Memory B cell (primary cell): ENCODE measurements at places on chromosomes 3 and 15.

GRCh38 chr15:87591582-87591981, 665.0 kb downstream of the NTRK3 start:
- DNase-seq: no peak

DNA sequence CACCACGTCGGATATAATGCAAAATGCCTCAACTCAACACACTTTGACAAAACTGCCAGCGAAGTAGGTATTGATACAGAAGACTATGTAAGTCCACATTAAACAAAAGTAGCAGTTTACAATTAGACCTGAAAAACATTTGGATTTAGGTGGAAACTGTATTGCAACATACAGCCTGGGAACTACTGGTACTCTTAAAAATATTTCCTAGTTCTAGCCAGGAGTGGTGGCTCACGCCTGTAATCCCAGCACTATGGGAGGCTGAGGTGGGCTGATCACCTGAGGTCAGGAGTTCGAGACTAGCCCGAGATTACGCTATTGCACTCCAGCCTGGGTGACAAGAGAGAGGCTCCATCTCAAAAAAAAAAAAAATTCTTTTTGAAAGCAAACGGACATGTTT, 246.2 kb downstream of the ZBTB20 start:
- DNase-seq: no peak

- no peak for DNase-seq
Measured at GRCh38 chr3:47870156-47870555, 67.2 kb downstream of the DHX30 start.

DNA sequence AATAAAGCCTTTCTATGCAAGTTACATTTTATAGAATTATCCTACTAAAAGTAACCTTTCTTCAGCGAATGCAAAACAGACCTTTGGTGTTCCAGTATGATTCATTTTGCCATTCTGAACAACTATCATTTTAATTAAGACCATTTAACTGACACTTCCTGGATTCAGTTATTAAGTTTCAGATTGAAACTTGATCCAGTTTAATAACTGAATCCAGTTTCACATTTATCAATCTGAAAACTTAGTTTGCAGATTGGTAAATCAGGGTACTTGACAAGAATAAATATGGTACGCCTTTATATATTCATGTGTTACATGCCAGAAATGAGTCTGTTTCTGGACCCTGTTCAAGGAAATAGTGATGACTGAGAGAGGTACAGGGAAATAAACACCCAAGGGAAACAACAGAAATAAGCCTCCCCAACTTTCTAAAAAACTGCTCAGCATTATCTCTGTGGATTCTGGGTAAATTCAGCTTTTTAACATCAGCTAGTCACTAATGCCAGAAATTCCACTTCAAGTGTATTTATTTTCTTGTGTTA, 23.3 kb upstream of the NFKBIZ start:
- DNase-seq: no peak

GRCh38 chr3:189632242-189632641, 1.1 kb downstream of the TP63 start:
- DNase-seq: no peak

- no peak for DNase-seq
Measured at GRCh38 chr3:50696276-50696675, 21.5 kb downstream of the DOCK3 start.

DNA sequence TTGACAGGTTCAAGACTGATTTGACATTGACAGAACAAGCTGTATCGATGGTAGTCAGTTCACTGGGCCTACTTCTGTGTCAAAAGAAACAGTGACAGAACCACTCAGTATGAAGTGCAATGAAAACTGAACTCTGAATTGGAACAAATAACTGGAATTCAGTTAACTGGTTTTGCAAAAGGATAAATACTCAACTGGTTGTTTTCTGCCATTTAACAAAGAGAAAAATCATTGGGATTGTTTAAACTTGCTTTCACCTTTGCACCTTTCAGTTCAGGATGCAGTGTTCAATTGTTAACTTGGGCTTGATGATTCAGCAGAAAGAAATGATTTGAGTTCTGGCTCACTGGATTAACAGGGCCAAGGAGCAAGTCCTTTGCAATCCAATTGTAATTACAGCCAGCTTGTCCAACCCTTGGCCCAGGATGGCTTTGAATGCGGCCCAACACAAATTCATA, 4.9 kb downstream of the BTD start:
- DNase-seq: no peak

DNA sequence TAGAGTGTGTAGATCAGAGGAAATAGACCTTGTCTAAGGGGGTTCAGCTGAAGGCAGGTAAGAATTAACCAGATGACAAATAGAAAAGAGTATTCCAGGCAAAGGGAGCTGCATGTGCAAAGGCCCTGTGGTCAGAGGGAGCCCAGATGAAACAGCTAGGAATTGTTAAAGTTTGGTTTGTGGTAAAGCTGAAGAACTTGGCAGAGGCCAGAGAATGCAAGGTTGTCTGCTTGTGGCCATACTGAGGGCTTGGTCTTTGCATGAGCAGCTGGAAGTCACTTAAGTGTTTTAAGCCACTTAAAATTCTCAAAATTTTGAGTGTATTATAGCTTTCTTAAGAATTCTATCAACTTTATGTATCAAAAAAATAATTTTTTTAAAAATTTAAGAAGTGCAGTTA, 116.5 kb downstream of the NEK10 start:
- DNase-seq: no peak

GRCh38 chr15:84734794-84735479, 13.5 kb upstream of the ZNF592 start:
- DNase-seq: peak; percentile 65

DNA sequence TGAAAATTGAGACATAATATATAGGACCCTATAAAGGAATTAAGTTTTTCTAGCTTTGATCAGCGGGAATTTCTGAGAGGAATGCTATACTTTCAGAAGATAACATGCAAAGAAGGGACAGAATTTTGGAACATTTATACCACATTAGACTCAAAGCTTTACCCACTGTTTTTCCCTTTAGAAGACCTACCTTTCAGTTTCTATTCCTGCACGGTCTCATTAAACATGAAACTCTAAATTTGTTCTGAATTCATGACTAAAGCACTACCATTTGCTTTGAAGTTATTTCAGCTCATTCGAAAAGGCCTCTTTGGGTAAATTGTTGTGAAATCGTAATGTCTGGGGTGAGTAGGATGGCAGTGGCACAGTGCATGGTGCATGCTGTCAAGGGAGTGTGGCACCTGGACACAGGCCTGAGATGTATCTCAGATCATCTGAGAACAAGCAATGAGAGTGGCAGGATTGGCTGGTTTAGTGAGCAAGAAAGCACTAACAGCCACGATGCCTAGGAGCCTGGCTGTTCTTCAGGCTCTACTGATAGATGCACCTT, 42.5 kb downstream of the CHCHD4 start:
- no peak for DNase-seq

DNA sequence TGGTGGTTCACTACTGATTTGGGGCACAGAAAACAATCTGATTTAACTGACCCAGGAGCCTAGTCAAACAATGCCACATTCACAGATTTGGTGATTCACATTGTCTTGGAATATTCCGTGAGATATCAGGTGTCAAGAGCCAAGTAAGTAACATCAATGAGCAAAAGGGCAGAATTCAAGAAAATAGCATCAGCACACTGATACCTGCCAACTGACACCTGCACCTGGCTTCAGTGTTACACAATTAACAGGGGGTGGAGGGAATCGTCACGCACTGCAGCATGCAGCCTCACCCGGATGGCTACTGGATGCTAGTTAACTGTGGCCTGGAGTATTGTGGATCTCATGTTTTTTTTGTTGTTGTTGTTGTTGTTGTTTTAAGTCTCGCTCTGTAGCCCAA, 17.6 kb downstream of the CCNL1 start:
- no peak for DNase-seq

GRCh38 chr3:78496501-78496900, 1271.3 kb downstream of the ROBO1 start:
- DNase-seq: no peak

DNA sequence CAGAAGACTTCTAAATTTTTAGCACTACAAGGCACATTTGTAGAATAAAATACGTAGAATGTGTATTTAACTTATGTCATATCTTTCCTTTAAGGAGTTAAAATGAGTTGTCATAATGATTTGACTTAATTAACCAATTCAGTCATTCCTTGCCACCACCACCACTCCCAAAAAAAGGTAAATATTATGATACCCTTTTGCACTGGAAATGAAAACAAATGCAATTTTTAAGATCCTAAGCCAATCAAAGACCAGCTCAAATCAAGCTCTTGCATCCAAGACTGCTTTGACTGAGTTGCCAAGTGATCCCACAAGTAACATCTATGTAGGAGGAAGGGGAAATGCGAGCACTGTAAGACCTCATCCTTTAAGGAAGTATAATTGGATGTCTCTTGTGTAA, 426.6 kb upstream of the ATP11B start:
- no peak for DNase-seq
